ENCODE measurements at places on chromosomes 1 and 21.

DNA sequence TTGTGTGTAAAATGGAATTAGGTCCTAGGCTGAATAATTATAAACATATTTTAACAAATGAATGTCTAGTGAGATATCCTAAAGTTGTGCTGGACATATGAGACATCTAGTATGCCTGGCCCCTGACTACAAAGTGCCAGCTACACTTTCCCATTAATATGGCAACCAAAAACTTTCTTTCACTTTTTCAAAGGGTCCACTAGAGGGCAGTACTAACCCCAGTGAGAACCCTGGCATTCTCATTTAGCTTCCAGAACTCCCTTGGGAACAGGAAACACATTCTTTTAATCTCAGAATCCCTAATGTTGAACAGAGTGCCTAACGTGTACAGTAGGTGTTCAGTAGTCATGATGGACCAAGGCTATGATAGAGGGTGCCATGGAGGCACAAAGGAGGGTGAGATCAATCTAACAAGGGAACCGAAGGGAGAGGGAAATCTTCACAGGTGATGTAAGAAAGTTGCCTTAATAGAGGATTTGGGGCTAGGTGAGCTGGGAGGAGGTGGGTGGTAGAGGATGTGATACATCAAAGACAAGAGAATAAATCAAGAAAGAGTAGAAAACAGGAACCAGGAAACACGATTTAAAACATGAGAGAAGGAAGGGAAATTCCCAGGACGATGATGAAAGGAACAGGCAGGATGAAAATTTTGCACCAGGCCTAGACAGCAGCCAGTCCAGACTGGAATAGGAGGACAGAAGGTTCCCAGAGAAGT, 41.6 kb downstream of the NSL1 start:
- DNase-seq: no peak

GRCh38 chr1:219075121-219075879, 98.4 kb upstream of the LYPLAL1 start:
- no peak for DNase-seq

GRCh38 chr1:64664299-64664698, 80.6 kb upstream of the RAVER2 start:
- DNase-seq: no peak

GRCh38 chr1:162028726-162029125, 5.1 kb upstream of the OLFML2B start:
- no peak for DNase-seq

DNA sequence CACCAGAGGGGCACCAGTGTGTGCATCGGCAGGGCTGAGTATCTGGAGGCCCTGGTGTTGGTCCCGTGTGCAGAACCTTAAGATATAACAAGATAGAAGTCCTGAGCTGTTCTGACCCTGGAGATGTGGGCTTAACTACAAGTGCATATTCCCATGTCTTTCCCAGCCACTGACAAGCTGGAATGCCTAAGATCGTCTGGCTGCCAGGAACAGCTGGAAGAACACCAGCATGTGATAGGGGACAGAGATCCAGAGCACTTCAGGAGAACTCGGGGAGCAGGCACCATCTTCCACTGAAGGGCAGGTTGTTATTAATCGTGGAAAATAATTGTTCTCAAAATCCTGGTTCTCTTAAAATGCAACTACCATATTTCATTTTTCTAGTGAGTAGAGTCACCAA, 419.9 kb upstream of the RUNX1 start:
- no peak for DNase-seq

GRCh38 chr1:43951021-43951985, 4.6 kb downstream of the IPO13 start:
- DNase-seq: no peak

- DNase-seq: no peak
Measured at GRCh38 chr1:158485455-158485854, 13.4 kb downstream of the OR10R2 start.

DNA sequence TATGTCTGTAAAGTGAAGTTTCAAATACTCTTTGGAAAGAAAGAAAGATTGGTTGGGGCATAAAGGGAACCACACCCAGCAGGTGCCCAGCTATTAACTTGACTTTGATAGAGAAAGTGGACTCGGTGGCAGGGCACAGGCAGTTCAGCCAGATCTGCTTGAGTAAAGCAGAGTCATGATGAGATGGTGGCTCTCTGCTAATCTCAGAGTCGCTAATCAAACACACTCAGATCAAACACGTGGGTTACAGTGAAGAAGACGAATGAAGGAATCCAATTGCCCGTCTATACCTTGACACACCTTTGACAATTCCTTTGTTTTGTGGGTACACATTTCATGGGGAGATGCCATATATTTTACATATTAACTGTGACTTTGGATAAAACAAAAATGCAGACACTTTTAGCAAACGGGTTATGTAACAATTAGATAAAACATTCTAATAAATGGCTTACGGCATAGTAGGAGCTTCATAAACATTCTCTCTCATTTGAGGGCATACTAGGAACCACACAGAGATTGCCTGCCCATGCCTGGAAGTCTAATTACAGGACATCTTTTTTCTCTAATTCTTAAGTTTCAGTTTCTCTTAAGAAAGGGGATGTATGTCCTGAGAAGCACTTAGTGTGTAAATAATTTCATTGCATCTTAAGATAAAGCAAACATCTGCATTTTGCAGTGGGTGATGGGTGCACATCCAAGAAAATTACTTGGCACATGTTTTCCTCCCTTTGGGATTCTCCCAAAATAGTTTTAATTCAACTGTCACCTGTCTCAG, 7.2 kb downstream of the CBR1 start:
- DNase-seq: no peak

GRCh38 chr1:12405325-12406210, 175.7 kb downstream of the VPS13D start:
- no peak for DNase-seq

- no peak for DNase-seq
Measured at GRCh38 chr1:86775395-86775794, 71.0 kb downstream of the SH3GLB1 start.

- DNase-seq: no peak
Measured at GRCh38 chr1:177505905-177506590, 335.3 kb downstream of the BRINP2 start.

- no peak for DNase-seq
Measured at GRCh38 chr1:107439567-107439966, 298.7 kb downstream of the NTNG1 start.

DNA sequence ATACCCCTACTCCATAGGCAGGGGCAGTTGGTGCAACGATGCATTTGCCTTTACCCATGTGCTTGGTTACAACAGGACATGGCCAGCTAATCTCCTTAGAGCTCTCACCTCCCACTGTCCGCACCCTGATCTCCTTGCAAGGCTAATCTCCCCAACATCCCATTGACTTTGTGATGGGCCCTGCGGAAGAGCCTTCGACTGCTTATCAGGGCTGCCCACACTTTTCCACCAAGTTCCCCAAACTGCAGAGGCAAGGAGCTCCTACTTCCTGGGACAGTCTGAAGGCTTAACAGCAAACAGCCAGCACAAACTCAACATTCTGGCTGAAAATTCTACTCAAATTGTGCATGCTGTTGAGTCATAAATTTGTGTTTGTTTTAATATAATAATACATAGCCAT, 36.0 kb downstream of the C1orf94 start:
- DNase-seq: no peak

GRCh38 chr1:32454726-32455125, 10.1 kb upstream of the ZBTB8B start:
- no peak for DNase-seq

DNA sequence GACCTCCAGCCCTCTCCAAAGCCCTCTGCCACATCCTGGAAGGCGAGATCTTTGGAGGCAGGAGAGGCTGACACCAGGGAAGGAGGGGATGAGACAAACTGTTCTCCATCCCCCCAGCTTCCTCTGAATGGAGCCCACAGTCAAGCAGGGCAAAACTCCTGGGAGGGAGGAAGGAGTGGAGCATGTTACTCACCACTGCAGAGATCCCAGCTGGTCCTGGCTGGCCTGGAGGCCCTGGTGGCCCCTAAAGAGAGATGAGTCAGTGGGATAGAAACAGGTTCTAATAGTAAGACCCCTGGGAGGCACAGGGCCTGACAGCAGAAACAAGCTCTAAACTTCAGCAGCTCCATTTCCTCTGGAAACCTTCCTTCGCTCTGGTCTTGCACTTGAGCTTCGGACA, 14.0 kb upstream of the PEF1 start:
- no peak for DNase-seq
